ENCODE measurements at places on chromosomes 5 and 9. TPM values are rescaled to one million over a fixed set of nuclear protein-coding genes. Genes with fewer than 3 reads are reported as not detected.

Gene IFNA6
- not detected for polyA plus RNA-seq

Gene IFNA2
- not detected for polyA plus RNA-seq

- peak; percentile 61 for DNase-seq
Observed at GRCh38 chr5:157994906-157995519, 136.1 kb upstream of the CLINT1 start.

- DNase-seq = no peak
Observed at GRCh38 chr5:126736141-126736540, 40.8 kb upstream of the LMNB1 start.

GRCh38 chr5:23042226-23042625 is 189.1 kb upstream of the CDH12 start:
- DNase-seq = no peak

Measured in renal cortex interstitium (tissue), 15 donors.